CD14-positive monocyte (primary cell): ENCODE measurements at places on chromosomes 2 and 18. TPM values are rescaled to one million over a fixed set of nuclear protein-coding genes. Genes with fewer than 3 reads are reported as not detected.

The MAP4K4 gene
- 5.3 TPM for polyA plus RNA-seq

The SCN9A gene
- 0.67 TPM for polyA plus RNA-seq

The ERFE gene
- polyA plus RNA-seq: not detected in 2 replicates

The SKOR2 gene
- polyA plus RNA-seq: not detected in 2 replicates

The DPP10 gene
- not detected for polyA plus RNA-seq
